ENCODE measurements at places on chromosomes 16 and 17.

GRCh38 chr17:16001226-16001897, 1.7 kb downstream of the TTC19 start:
- DNase-seq, result no peak

GRCh38 chr17:80485846-80486245, 9.4 kb upstream of the NPTX1 start:
- no peak for DNase-seq

- DNase-seq, result peak; percentile 57
Measured at GRCh38 chr16:57277586-57277985, 6.9 kb downstream of the PLLP start.

- no peak for DNase-seq
Measured at GRCh38 chr16:85931596-85932402, 32.8 kb downstream of the IRF8 start.

DNA sequence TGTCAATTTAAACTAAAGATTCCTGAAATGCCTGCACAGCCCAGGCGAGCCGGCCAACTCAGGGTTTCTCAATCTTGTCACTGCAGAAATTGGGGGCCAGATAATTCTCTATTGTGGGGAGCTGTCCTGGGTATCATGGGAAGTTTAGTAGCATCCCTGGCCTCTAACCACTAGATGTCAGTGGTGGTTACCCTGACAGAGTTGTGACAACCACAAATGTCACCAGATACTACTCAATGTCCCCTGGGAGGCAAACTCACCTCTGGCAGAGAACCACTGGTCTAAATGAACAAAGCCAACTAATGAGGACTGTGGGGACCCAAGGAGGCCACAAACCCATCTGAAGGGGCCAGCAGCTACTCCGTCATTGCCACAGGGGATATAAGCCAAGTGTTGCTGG, 90.9 kb downstream of the MYH11 start:
- DNase-seq, result peak; percentile 52

DNA sequence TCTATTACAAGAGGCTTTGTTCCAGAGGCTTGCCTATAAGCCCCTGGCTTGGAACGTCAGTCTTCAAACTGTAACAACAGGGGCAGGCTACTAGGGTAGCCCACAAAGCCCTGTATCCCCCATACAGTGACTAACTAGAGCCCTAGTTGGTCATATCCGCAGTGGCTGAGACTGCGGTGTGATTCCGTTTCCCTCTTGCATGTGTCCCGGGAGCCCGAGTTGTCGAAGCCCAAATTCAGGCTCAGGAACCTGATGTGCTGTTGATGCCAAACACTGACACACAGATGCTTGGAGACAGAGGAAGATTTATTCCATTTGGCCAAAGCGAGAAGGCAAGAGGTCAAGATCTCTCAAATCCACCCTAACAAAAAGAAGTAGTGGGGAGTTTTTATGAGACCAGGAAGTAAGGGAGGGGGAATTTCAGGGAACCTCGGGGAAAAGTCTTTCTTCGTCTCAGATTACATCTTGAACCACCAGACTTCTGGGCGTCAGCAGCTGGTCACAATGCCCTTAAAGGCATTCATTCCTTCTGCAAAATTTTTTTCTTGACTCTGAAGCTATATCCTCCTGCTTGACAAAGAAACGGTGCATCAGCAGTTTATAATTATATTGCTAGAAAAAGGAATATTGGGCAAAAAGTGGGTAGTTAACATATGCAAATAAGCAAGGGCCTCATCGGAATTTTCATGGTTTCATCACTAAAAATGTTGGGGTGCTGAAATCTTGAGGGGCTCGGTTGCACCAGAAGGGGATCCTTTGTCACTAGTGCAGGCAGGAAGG, 879 bp downstream of the SLFN5 start:
- peak; percentile 46 for DNase-seq

DNA sequence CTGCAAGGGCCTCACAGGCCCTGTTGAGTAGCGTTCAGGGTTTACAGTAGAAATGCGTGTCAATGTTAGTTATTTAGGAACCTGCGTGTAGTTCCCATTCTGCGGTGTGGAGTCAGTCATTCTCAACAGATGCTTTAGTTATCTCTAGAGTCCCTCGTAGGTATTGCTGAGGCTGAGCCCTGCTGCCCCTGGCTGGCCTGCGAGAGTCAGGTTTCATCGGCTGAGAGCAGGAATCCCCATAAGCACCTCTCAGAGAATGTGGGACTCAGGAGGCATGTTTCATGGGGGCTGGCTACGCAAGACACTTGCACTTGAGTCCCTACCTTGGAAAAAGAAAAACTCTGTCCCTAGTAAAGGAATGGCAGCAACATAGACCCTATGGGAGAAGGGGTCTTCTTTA, 347.5 kb upstream of the ASIC2 start:
- no peak for DNase-seq

GRCh38 chr16:80015566-80015965, 415.0 kb upstream of the MAF start:
- DNase-seq, result peak; percentile 51

DNA sequence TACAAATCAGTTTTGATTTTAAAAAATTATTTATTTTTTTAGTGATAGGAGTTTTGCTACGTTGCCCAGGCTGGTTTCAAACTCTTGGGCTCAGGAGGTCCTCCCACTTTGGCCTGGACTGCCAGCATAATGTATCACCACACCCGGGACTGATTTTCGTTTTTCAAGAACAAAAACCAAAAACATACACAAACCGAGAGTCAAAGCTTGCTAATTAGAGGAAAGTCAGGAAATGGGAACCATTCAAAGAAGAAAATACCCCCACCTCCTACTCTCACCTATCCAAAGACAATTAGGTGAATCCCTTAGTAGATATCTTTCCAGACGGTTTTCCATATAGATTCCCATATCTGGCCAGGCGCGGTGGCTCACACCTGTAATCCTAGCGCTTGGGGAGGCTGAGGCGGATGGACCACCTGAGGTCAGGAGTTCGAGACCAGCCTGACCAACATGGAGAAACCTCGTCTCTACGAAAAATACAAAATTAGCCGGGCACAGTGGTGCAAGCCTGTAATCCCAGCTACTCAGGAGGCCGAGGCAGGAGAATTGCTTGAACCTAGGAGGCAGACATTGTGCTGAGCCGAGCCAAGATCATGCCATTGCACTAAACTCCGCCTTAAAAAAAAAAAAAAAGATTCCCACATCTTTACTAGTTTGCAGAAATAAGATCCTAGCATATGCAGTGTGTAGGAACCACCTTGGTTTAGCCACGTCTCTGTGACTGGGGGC, 883 bp upstream of the SPN start:
- no peak for DNase-seq

DNA sequence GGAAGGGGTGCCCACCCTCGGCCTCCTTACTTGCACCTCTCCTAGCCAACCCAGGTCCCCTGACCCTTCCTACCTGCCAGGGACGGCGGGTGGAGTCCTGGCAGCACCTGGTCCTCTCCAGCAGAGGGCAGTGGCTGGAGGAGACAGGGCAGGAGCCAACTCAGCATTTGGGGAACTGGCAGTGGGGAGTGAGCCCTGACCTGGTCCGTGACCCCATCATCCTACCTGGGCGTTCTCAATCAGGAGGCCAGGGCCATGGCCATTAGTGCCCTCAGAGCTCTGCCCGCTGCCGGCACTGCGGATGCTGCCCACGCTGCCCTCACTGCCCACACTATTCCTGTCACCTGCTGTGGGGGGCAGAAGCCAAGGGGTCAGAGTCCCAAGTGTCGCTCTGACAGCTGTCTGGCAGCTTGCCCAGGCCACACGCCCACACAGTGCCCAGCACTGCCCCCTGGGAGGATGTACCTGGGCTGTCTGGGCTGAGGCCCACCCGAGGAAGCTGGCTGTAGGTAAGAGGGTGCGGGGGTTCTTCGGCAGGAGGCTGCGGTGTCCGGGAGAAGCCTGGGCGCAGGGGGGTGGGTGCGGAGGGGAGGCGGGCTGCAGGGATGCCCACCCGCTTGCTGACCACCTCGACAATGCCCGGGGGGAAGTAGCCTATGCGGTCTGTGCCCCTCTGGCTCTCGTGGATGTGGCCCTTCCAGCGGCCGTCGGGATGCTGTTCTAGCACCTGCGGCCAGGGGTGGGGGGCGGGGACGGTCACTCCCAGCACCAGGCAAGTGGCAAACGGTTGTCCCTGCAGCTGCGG, 10.8 kb downstream of the CASKIN2 start:
- DNase-seq, result no peak
